NCI-H1417 treated with DMSO at 0.1 percent for 48 hours (cell line): ENCODE measurements at places on chromosomes 4 and X.
A peak's percentile ranks its signal among the peaks of the same experiment; 100 is the strongest.

DNA sequence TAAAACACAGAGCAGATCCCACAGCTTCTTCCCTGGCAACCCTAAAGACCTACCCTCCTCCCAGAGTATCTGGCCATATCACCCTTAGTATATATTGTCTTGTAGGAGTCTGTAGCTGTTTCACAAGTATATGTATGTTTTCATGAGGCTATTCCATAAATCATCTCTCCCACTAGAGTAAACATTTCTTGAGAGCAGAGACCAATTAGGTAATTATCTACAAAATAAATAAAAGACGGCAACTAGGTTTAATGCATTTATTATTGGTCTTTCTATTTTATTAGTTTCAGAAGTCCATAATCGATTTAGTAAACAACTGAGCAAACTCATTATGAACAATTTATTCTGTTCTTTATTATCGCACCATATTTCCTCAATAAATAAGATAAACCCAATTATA is 7.0 kb downstream of the ACOT9 start:
- DNase-seq: peak; percentile 81

GRCh38 chr4:80266253-80266901 is at the start of gene FGF5:
FGF5 (plus strand) TSS chr4:80266664; CDS start chr4:80266825, 161 bp downstream.
- DNase-seq: no peak

- no peak for DNase-seq
Observed at GRCh38 chr4:96887857-96888256, 1048.0 kb downstream of the PDHA2 start.

- DNase-seq: no peak
Observed at GRCh38 chrX:152904151-152905080, 6.5 kb downstream of the ZNF185 start.
